Frontal cortex (tissue), 4 donors: ENCODE measurements at places on chromosomes 2 and 18. TPM values are rescaled to one million over a fixed set of nuclear protein-coding genes. Genes with fewer than 3 reads are reported as not detected.

Gene TAF1B
- 43.2 TPM for total RNA-seq

Gene MERTK
- total RNA-seq: 2.4 TPM

Gene CNGA3
- 1.2 TPM for total RNA-seq

Gene ANXA4
- total RNA-seq: 2.4 TPM

Gene GAL3ST2
- 0.41 TPM for total RNA-seq
